ENCODE measurements at places on chromosomes 5 and 9.
A peak's percentile ranks its signal among the peaks of the same experiment; 100 is the strongest.

DNA sequence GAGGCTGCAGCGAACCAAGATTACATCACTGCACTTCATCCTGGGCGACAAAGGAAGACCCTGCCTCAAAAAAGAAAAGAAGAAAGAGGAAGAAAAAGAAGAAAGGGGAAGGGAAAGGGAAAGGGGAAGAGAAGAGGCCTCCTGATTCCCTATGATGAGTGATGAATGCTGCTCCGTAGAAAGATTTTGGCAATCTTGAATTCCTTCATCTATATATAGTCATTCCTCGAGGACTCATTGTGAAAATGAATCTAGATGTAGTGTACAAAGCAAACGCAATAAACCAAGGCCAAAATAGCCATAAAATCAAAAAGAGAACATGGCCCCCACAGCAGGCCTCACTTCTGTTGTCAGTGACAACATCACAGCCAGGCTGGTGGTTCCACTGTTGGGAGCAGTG lies 218.0 kb downstream of the DCP2 start:
- ATAC-seq = no peak

DNA sequence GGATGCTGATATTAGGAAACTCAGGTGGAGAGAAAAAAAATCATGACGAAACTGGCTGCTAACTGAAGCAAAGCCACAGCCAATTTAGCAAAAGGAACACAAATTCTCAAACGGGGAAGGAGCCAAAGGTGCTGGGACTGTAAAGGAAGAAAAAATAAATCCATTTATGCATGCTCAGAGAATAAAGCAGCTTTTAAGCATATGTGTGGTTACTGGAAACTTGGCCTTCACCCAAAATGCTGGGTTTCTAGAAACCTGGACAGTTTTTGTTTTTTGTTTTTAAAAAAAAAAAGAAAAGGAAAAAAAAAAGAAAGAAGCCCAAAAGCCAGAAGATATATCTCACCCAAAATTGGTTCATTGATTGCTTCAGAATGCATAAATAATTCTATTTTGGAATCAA lies 8.0 kb downstream of the WHRN start:
- ATAC-seq = no peak

DNA sequence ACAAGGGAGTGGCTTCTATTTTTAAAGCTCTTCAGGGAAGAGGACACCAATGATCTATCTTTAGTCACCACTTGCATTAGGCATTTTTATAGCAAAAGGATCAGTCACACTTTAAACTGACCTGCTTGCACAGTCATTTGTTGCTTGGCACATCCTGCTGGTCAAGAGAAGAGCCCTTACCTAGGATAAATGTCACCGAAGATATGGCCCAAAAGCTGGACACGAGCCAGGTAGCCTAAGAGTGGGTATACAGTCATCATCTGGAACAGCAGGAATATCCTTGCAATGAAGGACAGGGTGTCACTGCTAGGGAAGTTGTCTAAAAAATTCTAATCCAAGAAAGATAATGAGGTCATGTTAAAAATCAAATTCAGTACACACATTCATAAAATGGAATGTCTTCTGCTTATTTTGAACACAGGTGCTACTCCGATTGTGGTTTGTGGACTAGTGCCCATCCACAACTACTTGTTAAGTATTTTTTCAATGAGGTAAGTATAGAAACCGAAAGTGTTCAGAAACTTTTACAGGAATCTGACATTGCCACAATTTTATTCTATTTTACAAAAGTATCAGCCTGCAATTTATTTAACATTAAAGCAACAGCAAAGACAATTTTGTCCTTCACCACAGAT lies 78.4 kb downstream of the SLC38A9 start:
- no peak for ATAC-seq

DNA sequence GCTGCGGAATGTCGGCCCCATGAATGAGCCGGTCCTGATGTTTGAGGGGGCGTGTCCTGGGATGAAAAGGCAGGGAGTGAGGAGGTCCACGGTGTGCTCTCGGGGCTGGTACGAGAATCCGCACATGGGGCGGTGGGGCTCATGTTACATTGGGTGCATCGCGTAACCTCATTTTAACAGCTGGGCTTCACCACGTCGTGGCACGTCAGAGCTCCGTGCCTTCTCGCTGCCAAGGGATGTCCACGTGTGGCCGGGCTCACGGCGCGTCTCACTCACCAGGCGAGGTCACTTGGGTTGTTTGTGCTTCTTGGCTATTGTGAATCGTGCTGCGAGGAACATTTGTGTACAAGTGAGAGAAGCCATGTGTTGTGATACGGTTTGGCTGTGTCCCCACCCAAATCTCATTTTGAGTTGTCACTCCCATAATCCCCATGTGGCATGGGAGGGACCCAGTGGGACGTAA lies 29.1 kb upstream of the IRX4 start:
- no peak for ATAC-seq

DNA sequence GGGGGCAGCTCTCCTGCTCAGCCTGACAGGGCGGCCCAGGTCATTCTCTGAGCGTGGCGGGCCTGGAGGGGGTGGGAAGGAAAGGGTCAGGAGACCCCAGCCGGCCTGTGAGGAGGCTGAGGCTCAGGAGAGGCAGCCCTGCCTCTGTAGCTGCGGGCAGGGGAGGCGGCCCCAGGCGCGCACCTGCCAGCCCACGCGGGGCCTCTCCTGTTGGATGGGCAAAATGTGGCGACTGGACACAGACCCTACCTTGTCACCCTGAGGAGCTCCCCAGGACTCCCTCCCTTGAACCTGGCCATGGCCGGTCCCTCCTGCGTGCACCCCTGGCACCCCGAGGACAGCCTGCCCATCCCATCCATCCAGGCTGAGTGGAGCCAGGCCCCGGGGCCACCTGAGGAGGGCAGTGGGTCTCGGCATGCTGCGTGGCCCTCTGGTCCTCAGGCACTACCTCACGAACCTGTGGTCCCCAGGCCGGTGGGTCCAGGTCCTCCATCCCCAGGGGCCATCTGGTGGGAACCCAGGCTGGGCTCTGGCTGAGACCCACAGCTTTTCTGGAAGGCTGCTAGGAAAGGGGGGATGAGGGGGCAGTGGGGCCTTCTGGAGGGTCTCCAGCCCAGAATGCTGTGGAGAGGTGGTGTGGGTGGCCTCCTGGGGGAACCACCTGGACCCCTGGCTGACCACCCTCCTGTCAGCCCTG lies 15.1 kb upstream of the NRARP start:
- no peak for ATAC-seq

GRCh38 chr9:73611032-73611431 lies 459.4 kb downstream of the ANXA1 start:
- no peak for ATAC-seq

DNA sequence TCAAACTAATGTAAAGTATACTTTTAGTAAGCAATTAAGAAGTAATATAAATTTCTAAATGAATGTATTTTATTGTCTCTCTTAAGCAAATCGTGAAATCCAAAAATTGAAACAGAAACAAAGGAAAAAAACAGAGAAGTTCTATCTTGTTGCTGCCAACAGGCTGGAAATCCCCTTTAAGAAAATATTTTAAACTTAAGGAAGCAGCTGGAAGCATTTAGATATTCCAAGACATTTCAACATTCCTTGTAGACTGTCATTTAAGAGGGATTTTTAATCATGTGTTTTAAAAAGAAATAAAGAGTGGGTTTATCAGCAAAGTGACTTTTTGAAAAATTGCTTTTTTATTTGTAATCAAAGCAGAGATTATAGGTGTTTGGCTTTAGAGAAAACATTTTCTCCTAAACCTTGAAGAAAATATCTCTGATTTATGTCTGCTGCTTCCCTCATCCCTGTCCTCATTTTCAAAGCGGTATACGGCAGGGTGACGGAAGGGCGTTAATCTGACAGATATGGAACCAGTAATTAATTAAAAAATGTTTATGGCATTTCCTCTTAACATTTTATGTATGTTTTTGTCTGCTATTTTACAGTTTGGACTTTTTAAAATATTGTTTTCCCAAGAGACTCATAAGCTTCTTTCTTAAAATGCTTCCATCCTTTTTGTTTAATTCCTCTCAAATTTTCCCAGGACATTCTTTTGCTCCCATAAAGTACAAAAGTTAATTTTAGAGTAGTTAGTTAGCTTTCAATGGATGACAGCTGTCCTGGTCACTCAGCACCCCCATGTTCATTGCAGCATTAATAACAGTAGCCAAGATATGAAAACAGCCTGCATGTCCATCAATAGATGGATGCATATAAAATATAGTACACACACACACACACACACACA lies 245.6 kb downstream of the LURAP1L start:
- ATAC-seq = no peak

DNA sequence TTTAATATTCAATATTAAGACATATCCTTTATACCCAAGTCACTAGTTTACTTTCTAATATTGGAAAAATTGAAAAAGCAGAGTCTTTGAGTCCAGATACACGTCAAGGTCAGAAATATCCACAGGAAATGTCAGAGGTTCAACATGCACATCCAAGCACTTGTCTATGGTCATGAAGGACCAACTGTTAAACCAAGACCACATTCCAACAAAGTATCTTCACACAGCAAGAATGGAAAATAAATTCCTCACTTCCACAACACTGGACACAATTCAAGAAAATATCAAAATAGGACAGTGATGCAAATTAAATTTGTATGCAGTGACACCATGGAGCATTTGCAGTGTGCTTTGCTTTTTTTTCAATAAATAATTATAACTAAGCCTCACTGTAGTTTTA lies 142.5 kb downstream of the GABRB2 start:
- ATAC-seq = no peak

GRCh38 chr5:51095486-51095885 lies 287.8 kb upstream of the ISL1 start:
- no peak for ATAC-seq

DNA sequence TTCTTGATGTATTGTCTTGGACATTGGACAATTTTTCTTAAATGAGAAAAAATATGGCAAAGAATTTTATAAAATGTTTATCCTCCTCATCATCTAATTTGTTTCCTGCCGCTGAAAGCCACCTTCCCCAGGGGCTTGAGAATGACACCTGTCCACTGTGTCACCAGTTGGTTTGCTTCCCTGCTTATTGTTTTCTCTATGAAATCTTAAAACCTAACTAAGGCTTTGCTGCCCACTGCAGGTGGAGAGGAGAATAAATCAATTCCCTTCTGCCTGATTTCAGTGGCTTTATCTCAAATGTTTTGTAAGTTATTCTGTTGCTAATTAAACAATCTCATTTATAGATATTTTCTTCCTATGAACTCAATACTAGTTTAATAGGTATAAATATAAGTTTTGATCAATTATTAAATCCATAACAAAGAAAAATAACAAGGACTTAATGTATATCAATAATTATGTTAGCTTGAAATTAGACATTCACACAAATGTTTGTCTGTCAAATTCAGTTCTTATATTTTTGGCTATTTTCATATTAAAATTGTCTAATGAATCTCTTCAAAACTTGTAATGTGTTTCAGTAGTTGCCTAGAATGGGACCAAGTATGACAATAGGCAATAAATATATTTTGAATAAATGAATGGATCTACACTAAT lies 822.5 kb downstream of the PTPRD start:
- ATAC-seq = no peak

GRCh38 chr9:109017061-109017460 lies 3.8 kb upstream of the CTNNAL1 start:
- no peak for ATAC-seq

- ATAC-seq = no peak
These were observed 330.3 kb downstream of the MLLT3 start for GRCh38 chr9:20292002-20292401.

- peak; percentile 32 for ATAC-seq
These were observed 19.4 kb downstream of the DCP2 start for GRCh38 chr5:112995764-112996618.

DNA sequence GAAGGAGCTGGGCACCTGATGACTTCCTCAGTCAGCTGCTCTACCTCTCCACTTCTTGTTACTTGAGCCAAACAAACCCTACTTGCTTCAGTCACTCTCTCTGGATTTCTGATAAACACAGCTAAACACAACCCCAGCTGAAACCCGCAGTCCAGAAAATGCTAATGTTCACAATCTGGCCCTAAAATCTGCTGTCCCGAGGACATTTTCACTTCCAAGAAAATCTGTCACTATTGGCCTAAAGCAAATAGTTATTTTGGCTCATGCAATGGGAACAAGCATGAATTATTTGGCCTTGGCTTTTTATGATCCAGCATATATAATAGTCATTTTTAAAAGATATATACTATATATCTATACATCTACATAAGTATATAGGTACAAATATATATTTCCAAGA lies 19.1 kb downstream of the FAM81B start:
- no peak for ATAC-seq

- ATAC-seq = no peak
These were observed 110.0 kb downstream of the SLC28A3 start for GRCh38 chr9:84230355-84231145.

DNA sequence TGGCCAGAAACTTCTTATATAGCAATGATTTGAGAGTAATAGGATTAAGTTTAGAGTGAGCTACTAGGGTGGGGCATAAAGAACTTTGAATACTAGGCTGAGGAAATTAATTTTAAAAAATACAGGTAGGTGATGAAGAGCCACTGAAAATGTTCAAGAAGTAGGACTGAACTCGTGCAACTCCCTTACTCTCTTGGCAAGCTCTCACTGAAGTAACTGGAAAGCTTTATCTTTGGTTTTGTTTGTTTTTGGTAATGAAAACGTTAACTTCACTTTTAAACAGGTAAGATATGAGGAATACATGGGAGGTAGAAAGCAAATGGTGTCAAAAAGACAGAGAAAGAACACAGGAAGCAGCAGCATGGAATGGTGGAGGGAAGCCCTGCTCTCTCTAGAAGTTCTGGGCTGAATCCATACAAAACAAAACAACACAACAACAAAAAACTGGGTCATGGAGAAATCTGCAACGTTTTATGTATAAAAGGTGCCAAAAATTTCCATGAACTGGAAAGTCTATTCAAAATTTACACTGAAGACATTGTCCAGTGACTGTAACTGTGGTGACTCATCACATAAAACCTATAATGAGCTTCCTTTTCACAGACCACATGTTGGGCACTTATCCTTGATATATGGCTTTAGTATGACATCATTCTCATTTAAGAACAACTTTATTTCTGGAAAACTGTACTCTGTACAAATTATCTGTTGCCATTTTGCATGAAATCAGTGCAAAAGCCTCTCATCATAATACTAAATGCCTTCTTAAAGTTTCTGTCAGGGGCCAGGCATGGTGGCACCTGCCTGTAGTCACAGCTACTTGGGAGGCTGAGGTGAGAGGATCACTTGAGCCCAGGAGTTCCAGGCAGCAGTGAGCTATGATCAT lies 91.2 kb upstream of the CHD1 start:
- ATAC-seq = no peak

- ATAC-seq = no peak
These were observed 889 bp downstream of the PDLIM4 start for GRCh38 chr5:132258102-132259068.
